Suppressor macrophage (primary cell): ENCODE measurements at places on chromosomes 6 and 20.

GRCh38 chr6:34015586-34015985 lies 130.3 kb downstream of the GRM4 start:
- no peak for DNase-seq

DNA sequence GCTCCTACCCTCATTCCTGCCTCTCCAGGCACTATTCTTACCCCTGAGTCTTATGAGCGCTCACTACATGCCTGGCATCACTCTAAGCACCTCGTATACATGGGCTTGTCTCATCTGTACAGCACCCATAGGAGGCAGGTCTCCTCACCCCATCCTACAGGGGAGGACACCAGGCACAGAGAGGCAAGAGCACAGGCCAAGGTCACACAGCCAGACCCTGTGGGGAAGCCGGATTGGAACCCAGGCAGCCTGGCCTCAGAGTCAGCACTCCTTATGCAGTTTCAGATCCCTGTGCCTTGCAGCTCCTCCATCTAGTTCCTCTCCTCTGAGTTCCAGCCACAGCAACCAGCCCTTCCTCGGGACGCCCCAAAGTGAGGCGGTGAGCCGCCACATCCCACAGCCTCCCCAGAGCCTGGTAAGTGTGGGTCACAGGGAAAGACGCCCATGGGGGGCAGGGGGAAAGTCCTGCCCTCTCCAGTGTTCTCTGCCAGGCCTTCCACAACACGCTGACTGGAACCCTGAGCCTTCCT lies 103.3 kb downstream of the NFATC2 start:
- DNase-seq, result no peak

- no peak for DNase-seq
Measured at GRCh38 chr6:127966616-127967015, 65.8 kb upstream of the THEMIS start.

DNA sequence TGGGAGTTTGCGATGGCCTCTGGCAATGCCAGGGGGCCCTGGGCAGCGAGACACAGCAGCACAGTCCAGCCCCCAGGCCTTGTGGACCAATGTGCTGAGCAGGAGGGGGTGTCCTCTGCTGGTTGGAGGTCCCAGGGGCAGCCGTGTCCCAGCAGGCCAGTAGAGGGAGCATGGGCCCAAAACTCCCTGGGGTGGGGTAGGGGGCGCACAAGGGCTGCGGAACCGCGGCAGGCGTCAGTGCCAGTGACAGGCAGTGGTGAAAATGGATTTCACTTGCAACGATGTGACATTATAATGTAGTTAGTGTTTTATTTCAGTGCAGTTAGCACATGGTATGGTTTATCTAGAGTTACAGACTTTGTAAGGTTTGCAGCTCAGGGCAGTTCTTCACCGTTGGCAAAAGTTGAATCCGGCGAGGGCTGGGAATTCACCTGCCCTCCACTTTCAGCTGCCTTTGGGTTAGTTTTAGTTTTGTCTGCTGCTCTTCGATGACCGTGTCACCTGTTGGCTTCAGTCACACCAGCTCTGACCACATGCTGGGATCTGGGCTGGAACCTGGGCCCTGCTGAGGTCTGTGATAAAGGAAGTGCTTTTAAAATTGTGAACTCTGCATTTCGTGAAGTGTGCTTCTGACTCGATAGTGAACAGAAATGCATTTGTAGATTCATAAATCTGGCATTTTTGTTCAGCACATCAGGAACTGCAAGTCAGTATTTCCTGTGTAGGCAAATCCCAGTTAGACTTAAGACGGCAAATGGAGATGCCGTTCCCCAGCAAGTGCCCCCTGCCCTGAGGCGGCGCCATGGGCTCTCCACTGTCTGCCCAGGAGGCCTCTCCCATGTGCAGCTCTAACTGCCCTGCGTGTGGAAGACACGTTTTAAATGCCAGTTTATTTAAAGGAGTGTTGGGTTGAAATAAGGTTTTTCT lies 46.8 kb downstream of the PYGB start:
- peak; percentile 81 for DNase-seq

- peak; percentile 23 for DNase-seq
Measured at GRCh38 chr20:20820104-20820503, 107.7 kb upstream of the RALGAPA2 start.

GRCh38 chr20:51710361-51710894 lies 57.8 kb downstream of the ATP9A start:
- DNase-seq, result no peak

- no peak for DNase-seq
Measured at GRCh38 chr6:128655978-128656498, 135.6 kb upstream of the PTPRK start.

- DNase-seq, result no peak
Measured at GRCh38 chr6:13563009-13563408, 11.4 kb upstream of the SIRT5 start.

DNA sequence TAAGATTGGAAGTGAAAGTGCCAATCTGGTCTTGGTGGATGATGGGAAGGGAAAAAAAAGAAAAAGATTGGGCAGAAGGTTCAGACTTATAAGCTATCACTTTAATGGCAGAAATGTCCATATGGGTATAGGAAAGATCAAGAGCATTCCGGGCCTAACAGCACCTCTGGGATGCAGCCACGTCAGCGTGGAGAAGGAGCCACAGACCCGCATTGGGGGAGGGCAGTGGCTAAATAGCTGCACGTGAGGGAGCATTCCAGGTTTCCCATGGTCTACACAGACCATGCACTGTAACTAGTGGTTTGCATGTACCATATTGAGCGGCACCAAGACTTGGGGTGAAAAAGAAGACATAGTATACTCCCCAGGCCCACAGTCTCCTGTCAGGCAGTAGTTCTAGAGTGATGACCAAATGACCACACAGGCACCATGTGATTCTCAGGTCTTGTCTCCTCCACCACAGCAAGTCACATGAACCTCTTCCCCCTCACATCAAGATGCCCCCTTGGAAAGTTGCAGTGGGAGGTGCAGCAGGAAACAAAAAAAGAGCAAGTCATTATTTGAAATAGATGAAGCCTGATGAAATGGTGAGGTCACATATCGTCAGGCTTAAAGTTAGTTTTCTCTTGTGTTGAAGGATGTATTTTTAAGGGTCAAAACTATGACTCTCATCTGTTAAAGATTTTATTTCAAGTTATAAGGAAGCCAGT lies 94.4 kb upstream of the TNFAIP3 start:
- DNase-seq, result peak; percentile 51

DNA sequence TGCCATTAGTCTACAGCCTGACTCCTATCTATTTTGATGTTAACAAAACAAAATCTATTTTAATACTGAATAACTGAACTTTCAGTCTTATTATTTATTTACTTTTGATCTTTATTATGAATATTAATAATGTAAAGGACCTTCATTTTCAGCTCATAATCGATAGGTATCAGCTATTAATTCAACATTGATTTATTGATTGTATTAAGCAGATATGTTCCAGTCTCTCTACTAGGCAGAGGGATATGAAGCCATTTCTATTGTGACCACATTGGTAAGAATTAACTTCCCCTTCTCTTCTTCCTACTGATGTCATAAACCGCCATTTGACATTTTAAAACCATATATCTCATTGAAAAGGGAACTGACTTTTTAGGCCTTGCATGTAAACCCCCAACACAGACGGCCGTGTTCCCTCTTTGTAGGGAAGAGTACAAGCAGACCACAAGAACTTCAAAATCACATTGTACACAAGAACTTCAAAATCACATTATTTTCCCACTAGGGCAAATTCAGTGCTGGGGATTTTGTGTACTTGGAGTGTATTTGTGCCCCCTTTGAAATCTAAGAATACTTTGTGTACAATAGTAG lies 69.5 kb upstream of the FABP7 start:
- DNase-seq, result peak; percentile 96

DNA sequence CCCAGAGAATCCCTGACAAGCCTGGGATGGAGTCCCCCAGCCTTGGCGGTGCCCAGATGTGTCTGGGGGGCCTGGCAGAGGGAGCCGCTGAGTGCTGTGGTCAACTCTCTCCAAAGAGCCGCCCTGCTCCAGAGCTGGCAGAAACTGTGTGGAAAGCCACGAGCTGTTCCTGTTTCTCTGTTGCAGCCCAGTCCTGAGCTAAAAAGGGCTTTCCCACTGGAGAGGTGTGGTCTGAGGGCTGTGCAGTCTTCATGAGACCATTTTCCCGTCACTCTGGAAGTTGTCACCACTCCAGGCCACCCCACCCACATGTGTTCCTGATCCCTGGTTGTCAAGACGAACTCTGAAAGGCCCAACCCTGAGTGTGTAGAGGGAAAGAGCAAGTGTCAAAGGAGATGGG lies 99.7 kb upstream of the KCNK16 start:
- no peak for DNase-seq

GRCh38 chr6:96089173-96089572 lies 73.4 kb downstream of the FUT9 start:
- no peak for DNase-seq

GRCh38 chr20:3876676-3877075 lies 12.5 kb upstream of the PANK2 start:
- DNase-seq, result no peak

- no peak for DNase-seq
Measured at GRCh38 chr6:52144196-52145076, 41.7 kb upstream of the IL17A start.

GRCh38 chr20:64084685-64085152 lies 521 bp upstream of the LKAAEAR1 start:
- no peak for DNase-seq

DNA sequence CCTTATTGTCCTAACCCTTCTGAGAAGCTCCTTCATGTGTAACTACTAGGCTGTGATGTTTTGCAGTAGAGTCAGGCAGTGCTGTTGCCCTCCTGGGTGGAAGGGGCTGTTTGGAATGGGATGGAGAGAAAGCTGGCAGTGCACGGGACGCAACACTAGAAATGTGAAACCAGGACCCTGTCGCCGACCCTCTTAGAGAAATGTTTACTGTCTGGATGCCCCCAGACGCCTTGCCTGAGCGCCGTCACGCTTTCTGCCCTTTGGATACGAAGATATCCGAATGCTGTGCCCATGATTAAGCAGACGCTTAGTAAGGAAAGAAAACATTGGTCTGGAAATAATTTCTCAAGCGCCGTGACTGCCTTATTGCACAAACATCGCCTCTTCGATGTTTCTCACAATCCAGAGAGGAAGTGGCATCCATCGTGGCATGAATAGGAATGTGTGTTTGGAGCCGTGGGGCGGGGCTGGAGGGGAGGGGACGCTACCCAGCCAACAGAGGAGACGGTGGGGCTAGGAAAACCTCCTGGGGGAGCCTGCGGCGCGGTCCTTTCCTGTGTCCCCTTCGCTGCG lies 661 bp upstream of the PPP1R14C start:
- DNase-seq, result peak; percentile 78

DNA sequence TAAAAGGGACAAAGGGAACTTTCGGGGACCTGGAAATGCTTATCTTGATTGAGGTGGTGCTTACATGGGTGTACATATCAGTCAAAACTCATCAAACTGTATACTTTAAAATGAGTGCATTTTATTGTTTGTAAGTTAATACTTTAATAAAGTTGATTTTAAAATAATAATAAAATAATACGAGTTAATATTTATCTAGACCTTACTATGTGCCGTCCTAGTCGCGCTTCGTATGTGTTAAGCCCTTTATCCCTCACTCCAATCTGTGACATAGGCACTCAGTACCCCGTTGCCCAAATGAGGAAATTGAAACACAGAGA lies 47.5 kb downstream of the PDYN start:
- no peak for DNase-seq

DNA sequence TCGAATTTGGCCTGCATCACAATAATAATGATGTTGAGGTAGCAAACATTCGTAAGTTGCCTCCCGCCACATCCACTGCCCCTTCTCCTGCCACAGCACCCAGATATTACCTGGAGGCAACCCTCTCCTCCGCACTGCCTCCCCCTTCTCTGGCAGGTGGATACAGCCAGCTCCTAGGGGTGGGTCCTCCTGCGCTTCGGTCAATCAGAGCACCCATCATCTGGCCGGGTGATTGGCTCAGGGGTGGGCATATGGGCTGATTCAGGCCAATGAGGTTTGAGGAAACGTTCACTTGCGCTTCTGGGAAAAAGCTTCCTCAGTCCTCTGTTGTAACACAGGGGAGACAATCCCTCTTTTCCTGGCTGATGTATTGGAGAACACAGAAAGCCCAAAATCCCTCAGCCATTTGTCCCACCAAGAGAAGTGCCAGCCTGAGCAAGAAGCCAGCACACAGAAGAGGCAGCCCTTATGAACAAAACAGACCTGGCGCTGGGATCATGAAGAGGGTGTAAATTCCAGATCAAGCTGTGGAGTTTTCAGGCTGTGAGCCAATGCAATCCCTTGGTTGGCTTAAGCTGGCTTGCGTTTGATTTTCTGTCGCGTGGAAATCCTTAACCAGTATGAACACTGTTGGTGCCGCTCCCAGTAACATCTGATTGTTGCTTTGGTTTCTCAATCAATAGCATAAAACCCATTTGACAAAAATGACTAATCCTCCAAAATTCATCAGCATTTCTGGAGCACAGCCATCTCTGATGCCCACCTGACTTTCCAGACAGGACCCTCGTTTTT lies 82.2 kb downstream of the PRDM1 start:
- no peak for DNase-seq

- DNase-seq, result peak; percentile 5
Measured at GRCh38 chr6:68958327-68958726, 323.2 kb downstream of the ADGRB3 start.
